H54 (cell line): ENCODE measurements at places on chromosomes 5 and 9.

DNA sequence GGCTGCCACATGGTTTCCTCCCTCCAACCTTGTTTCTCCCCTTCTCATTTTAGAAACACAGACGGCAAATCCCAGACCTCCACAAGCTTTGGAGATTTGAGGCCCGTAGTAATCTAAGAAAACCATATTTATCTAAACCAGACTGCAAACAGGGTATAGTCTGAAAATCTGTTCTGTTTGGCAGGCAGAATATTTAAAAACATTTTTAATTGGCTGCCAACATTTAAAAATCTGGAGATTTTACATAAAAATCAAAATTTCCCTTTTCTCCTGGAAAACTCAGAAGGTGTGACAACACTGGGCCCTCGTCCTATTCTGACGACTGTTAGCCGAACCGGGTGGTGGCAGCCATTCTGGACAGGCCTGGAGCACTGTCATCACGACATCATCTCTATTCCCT is 57.9 kb upstream of the INSYN2B start:
- DNase-seq, result no peak

DNA sequence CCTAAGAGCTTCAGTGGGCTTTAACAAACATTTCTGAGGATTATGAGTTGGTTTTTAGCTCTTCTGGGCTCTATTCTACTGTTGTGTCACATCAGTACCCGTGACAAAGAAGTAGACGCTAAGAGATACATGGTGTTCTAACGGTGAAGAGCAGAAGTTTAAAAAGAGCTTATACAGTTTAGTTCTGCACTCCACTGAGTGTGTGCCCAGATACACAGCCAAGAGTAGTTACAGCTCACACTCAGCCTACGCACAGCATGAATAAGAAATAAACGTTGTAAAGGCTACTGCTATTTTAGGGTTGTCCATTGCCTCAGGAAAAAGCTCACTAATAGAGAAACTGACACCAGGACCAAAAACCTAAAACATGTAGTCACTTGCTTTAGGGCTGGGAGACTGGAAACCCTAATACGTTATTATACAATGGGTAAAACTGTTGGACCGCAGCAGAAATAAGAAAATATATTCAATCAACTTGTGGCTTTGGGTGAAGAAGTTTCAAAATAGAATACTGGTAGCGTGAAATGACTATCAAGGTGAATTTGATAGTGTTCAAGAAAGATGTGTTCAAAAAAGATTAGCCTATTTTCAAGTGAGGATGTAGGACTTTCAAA is 34.7 kb downstream of the PSIP1 start:
- no peak for DNase-seq

DNA sequence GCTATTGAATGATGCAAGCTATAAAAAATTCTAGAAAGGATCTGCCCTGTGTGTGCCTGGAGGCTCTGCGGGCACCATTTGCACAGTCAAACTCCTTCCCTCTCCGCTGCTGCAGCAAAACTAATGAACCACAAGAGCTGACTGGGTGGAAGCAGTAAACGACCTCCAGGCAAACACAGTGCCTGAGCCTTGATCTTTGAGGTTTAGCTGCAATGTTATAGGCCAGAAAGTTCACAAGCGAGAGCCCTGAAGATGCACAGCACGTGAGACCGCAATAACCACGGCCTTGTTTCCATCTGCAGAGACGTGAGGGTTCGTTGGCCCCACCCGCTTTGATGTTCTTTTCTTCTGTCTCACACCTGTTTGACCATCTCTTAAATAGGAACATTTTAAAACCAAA is 69.2 kb upstream of the S1PR3 start:
- no peak for DNase-seq

- no peak for DNase-seq
Observed at GRCh38 chr5:173108914-173109313, 35.4 kb upstream of the BNIP1 start.

DNA sequence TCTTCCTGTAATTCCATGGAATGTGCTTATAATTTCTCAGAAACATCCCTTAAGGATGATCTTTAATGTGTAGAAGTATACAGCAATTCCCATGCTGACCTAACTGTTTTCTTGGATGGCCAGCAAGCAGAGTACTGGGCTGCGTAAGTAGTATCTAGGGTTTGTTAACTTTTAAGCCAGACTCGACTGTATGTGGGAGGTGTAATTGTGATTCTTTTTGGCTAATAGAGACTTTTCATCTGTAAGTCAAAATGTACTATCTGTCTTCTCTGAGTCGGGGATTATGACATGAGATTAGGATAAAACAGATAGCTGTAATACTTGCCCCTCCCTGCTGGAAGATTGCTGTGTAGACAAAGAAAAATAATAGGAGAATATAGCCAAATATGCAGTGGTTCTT is 169.3 kb downstream of the SGCD start:
- no peak for DNase-seq

- DNase-seq, result no peak
Observed at GRCh38 chr5:6262651-6263363, 115.5 kb downstream of the MED10 start.

GRCh38 chr5:65068410-65068809 is 299.7 kb downstream of the CWC27 start:
- no peak for DNase-seq

DNA sequence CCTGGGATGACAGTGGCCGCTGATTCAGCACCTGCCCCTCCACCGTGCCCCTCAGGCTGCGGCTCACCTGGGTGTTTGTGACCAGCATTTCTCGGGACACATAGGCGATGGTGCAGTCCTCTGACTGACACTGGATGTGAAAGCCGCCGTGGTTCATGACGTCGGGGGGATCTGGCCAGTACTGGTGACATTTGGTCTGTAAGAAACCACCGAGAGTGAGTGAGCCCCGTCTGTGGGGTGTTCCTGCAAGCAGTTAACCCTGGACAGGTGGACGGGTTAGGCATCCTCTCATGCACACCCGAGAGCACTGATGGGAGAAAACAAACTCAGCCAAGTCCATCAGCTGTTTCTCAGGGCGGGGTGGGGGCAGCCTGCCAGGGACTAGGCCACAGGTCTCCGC is 62.5 kb upstream of the EPB41L4B start:
- DNase-seq, result no peak

GRCh38 chr5:38726279-38726678 is 119.5 kb upstream of the OSMR start:
- DNase-seq, result no peak

DNA sequence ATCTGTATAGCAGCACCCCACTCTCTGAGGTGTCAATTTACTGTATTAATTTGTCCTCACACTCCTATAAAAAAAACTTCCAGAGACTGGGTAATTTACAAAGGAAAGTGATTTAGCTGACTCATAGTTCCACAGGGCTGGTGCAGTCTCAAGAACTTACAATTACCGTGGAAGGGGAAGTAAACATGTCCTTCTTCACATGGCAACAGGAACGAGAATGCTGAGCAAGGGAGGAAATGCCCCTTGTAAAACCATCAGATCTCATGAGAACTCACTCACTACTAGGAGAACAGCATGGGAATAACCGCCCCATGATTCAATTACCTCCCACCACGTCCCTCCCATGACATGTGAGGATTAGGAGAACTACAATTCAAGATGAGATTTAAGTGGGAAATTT is 602.6 kb downstream of the MTRR start:
- no peak for DNase-seq

GRCh38 chr9:96868709-96869108 is 14.4 kb upstream of the ZNF782 start:
- no peak for DNase-seq

GRCh38 chr9:136949239-136949816 is 2.7 kb upstream of the LCN12 start:
- DNase-seq, result no peak

GRCh38 chr9:10661994-10662393 is 49.2 kb upstream of the PTPRD start:
- DNase-seq, result no peak

- DNase-seq, result no peak
Observed at GRCh38 chr5:5347442-5347841, 75.0 kb upstream of the ICE1 start.

- no peak for DNase-seq
Observed at GRCh38 chr5:176559683-176560082, 10.5 kb downstream of the CDHR2 start.

- no peak for DNase-seq
Observed at GRCh38 chr9:87148331-87149104, 201.2 kb upstream of the GAS1 start.

GRCh38 chr5:149780043-149780737 is 50.1 kb downstream of the PPARGC1B start:
- DNase-seq, result no peak

GRCh38 chr9:95773053-95773418 is 102.5 kb upstream of the ERCC6L2 start:
- no peak for DNase-seq

GRCh38 chr5:89041976-89042375 is 159.0 kb upstream of the MEF2C start:
- DNase-seq, result no peak

GRCh38 chr5:143594902-143595818 is 191.7 kb upstream of the NR3C1 start:
- no peak for DNase-seq

DNA sequence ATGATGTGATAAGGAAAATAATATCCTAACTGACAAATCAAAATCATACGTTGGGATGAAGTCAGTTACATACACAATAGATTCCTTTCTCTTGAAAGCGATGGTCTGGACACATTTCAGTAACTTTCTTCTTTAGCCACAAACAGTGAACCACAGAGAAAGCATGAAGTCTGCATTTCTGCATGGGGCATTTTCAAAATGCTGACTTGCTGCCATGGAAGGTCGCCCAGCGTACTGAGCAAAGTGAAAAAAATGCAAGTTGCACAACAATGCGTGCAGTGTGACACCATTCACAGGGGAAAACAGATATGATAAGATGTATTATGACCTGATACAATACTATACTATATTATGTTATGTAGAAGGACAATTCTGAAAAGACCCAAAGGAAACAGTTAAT is 146.3 kb downstream of the SNX18 start:
- no peak for DNase-seq

GRCh38 chr9:118596374-118597015 is 772.7 kb downstream of the BRINP1 start:
- no peak for DNase-seq

DNA sequence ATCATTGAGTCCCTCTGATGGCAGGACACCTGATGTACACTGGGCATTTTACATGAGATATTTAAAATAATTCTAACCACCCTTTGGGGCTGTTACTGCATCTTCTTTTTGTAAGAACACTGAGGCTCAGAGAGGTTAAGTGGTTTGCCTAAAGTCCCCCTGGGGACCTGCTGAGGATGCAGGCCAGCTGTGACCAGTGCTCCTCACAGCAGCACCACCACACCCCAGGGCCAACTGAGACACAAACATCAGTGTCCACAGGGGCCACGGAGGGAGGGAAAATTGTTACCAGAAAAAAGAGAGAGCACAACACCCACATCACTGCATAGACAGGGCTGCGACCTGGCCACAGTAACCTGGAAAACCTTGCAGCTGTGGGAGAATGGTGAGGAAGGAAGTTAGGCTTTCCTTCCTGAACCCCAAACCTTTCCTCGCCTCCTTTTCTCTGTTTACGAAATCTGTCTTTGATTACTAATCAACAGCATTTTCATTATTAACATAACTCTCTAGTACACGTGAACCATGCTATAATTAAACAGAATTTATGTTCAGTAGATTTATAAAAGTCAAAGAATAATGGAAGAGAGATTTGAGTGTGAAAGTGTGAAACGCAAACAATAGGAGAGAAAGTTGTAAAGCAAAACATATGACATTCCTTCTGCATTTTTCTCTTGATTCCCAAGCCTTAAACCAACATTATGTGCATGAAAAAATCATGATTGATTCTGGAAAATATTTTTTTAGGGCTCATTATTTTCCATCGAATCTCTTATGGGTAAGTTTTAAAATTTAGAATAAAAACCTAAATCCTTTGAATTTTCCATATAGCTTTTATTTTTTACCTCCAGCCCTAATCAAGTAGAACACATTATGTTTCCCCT is 228.1 kb upstream of the DAPK1 start:
- no peak for DNase-seq

DNA sequence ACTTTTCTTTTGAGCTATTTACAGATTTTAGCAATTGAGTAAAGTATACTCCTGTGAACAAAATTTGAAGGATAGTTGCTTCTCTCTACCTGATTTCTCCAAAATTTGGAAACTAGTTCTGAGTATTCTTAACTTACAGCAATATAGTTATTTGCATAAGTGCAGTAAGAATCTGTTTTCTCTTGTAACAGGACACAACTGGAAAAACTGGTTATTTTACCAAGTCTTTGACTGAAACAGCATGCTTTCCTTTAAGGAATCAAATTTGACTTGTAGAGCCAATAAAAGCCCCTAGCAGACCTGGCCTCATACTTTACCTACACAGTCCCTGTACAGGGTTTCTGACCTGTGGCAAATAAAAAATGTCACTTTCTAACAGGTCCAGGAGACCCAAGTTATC is 301.9 kb upstream of the POU5F2 start:
- DNase-seq, result no peak

DNA sequence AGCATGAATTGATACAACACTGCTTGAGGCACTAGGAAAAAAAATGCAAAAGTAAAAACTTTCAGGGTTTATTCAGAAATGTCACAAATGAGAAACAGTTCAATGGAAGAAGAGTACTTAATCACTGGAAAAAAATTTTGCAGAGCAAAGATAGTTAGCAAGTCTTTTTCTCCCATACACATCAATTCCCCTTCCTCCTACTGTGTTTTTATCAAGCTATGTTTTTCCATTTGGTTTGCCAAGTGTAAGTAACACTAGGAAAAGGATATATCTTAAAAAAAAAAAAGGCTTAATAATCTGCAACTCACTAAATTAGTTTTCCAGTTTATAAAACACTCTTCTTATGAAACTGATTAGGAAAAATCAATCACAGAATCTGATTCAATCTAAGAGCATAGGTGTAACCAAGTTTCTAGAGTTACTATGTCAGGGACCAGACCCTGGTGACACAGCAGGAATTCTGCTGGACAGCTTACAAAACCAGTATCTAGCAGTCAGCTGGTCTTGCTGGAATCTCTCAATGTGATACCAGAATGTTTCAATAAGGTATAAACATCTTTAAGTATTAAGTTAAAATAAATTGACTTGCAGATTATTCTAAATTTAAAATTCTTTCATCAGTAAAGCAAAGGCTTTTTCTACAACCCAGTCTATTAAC is 34.7 kb downstream of the RNF145 start:
- DNase-seq, result no peak

GRCh38 chr5:16681876-16682275 is 65.1 kb upstream of the RETREG1 start:
- DNase-seq, result no peak

DNA sequence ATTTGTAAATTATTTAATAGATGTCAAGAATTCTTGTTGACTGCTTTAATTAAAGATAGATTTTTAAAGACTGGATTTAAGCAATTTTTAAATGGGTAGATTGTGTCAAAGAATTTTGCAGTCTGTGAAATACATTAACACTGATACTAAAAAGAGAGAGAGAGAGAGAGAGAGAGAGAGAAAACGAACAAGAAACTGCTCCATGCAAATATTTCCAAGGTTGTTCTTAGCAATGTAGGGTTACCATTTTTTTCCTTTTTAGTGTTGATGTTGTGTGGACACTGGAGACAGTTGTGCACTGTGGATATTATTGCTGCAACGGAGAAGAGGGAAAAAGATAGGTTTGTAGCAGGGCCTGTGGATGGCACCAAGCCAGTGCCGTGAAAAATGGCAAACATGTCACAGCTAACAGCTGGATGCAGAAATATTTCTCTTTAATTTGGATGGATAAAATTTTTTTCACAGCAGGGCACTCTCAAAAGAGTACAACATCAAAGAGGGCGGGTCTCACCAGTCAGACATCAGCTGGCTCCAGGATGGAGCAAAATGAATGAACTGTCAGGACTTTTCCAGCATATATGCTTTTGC is 58.2 kb downstream of the PRDM6 start:
- no peak for DNase-seq

GRCh38 chr5:180114304-180115003 is 42.9 kb upstream of the RNF130 start:
- no peak for DNase-seq
